ENCODE measurements at places on chromosomes 7 and 10.

- DNase-seq: no peak
Observed at GRCh38 chr10:118259288-118259906, 82.7 kb downstream of the FAM204A start.

DNA sequence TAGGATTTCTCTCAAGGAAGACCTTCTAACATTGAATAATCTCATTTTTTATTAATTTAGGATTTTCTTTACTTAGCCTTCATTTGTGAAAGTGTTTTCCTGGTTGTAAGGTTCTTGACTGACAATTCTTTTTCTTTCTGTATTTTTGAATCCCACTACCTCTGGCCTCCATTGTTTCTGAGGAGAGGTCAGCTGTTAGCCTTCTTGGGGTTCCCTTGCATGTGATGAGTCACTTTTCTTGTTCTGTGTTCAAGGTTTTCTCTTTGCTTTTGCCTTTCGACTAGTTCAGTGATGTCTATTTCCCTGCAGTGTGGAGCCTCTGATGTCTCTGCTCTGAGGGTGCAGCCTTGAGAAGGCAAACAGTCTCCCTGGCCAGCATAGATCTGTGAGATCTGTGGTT is 304.1 kb upstream of the ZNF32 start:
- DNase-seq: no peak

DNA sequence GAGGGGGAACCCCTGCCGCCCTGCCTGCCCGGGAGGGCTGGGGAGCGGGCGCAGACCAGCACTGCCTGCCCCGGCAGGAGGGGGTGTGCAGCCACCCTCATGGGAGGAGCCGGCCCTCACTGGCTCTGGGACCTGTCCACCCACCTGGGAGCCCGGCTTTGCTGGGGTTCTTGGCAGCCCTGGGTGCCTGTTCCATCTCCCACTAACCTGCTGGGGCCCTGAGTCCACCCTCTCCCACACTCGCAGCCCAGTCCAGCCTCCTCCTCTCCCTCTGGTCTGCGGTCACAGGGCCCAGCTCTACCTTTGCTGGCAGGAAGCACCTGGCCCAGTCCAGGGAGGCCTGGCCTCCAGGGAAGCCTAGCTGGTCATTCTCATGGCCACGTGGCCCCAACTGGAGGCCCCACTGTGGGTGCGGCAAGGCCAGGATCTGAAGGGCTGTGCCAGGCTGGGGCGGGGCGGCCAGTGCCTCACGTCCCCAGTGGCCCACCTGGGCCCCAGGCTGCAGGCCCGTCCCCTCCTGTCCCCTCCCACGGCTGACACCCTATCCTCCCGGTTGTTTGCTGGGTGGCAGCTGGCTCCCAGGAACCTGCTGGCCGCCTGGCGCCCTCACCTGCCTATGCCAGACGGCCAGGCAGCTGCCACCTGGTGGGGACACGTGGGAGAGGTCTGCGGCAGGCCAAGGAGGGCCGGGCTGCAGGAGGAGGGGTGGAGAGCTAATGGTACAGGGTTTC is at the start of gene TMEM184A:
Gene TMEM184A (minus strand): TSS at position 393 of the 731 bp plus-strand sequence. CDS start 721 bp downstream, outside the sequence.
- peak; percentile 45 for DNase-seq

- no peak for DNase-seq
Observed at GRCh38 chr10:88437411-88437810, 145.7 kb downstream of the RNLS start.

- DNase-seq: no peak
Observed at GRCh38 chr7:514651-515598, 4.7 kb downstream of the PDGFA start.

DNA sequence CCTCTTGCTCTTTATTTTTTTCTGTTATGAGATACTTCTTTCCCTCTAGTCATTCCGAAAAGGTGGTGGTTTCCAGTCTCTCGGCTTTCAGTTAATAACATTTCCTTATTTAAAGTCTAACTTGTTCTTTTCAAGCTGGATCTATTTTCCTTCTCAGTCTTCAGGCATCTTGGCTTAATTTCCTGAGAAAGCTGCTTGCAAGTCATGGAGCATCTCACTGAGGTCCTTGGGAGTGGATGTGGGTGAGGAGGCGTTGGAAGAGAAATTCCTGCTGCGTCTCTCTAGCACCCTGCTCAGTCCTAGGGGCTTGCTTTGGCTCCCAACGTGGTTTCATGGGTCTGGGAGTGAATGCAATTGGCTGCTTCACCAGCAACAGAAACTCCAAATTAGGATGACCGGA is 210.2 kb upstream of the MKI67 start:
- no peak for DNase-seq

GRCh38 chr7:84248843-84249242 is 54.3 kb upstream of the SEMA3A start:
- no peak for DNase-seq

- no peak for DNase-seq
Observed at GRCh38 chr10:130877126-130877525, 434.4 kb downstream of the TCERG1L start.

- DNase-seq: no peak
Observed at GRCh38 chr10:12800302-12800701, 201.2 kb downstream of the CCDC3 start.

- peak; percentile 55 for DNase-seq
Observed at GRCh38 chr7:123624527-123625183, 23.0 kb downstream of the ASB15 start.

DNA sequence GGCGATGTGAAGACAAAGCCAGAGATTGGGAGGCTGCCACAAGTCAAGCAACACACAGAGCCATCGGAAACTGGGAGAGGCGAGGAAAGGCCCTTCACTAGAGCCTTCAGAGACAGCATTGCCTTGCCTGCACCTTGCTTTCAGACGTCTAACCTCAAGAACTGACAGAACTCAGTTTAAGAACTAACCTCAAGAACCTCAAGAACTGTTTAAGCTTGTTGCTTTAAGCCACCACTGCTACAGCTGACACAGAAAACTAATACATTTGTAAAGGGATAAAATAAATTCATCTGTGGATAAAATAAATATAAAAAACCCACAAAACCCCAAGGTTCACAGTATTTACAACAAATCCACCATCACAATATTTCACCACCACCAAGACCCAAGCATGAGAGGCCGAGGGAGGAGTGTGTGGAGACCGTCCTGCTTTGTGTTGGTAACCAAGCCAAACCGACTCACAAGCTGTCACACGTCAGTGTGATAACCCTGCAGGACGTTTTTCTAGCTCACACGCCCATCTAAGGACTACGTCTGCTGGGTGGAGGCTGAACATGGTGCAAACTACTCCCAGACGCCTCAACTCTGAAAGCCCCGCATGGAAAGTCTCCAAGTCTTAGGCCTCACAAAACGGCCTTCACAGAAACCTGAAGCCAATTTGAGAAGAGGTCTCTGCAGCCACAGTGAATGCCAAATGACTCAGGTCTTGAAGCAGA is 116.8 kb downstream of the ABLIM1 start:
- DNase-seq: peak; percentile 84

- no peak for DNase-seq
Observed at GRCh38 chr7:129561677-129562359, 49.7 kb upstream of the NRF1 start.

GRCh38 chr10:88849234-88849633 is 2.4 kb downstream of the ANKRD22 start:
- DNase-seq: no peak

DNA sequence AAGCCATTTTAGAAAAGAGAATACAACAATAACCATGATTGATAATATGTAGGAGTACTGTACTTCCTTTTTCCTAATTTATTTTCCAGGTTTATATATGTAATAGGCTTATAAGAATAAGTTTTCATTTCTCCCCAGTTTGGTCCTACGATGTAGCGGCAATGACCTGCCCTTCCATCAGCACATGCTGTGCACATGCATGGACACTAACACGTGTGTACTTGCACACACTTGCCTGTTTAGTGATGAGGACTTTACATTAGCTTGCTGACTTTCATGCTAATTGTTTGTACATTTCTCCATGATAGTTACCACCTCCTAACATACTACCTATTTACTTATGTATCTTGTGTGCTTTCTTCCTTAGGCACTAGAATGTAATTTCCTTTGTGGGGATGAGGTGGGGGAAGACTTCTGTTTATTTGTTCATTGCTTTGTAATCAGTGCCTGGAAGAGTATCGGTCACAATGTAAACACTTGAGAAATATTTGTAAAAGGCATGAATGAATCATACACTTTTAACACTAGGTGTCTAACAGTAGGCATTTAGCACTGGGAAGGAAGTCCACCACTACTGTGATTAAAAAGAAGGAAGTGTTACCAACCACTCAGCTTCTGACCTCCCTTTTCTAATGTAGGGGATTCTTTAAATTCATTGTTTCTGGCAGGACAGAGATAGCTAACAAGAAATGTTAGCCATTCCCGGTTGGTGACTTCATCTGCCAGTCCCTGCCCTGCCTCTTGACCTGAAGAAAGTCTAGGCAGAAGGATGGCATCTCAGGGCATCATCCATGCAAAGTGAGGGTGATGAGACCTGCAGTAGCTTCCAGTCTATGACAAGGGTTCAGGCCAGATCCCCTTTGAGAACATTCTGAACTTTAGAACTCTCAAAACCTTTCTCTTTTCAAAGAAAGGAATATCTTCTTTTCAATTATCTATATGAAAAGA is 120.2 kb upstream of the RAB18 start:
- DNase-seq: no peak

DNA sequence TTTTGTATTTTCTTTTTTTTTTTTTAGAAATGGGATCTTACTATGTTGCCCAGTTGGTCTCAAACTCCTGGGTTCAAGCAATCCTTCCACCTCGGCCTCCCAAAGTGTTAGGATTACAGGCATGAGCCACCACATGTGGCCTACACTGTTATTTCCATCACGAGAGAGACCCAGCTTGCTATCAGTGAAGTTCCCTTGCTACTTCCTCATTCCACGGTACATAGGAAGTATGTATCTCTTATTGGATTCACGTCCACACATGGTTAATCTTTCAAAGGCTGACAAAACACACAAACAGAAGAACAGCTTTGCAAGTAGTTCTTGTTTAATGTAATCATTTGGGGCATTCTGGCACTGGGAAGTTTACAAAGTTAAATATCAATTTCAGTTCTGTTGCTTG is 50.9 kb downstream of the DCLRE1A start:
- DNase-seq: no peak

GRCh38 chr7:38335128-38335491 is 61.7 kb upstream of the TARP start:
- DNase-seq: no peak

DNA sequence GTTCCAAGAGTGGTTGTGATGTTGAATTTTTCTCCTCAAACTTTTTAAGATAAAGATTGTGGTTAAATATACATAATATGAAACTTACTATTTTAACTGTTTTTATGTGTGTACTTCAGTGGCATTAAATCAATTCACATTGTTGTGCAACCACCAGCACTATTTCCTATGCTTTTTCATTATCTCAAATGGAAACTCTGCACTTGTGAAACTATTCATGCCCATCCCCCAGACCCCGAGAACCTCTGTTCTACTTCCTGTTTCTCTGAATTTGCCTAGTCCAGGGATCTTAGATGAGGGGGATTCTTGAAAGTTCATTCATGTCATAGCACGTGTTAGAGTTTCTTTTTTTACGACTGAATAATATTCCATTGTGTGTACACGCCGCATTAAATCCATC is 67.0 kb downstream of the WDR37 start:
- DNase-seq: no peak

DNA sequence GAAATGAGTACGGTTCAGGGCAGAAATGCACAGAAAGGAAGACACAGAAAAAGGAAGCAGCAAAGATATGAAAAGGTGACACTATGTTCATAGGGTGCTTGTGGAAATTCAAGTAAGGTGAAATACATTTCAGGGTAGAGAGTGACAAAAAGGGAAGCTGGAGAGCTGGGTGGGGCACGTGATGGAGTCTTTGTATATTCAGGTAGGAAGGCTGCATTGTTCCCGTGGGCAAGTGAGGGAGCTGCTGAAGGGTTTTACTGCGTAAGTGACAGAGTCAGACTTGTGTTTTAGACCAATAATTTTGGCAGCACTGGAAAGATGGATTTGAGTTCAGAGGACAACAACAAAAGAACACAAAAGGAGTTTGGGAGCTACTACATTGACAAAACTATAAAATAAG is 35.3 kb upstream of the ANK3 start:
- DNase-seq: no peak

DNA sequence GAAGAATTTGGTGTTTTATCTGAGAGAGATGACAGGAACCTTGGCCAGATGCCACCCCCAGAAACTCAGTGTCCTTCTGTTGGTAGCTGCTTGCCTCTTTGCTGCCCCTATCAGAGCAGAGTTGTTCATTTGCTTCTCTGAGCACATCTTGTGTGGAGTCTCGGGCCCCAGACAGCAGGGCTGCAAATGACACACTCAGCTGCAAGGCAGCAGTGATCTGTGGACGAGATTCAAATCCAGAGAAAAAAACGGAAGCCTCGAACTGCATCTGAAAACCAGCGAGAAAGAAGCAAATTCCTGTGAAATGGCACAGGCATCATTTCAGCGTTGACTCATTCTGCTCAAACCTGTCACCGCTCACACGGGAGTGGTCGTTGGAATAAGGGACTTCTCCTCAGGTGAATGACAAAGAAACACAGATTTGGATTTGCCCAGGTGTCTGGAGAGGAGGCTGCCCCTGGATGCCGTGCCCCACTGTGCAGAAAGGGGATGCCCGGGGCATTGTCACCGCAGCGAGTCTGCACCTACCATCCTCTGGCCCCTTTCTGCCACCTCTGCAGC is 144.7 kb downstream of the PFKFB3 start:
- DNase-seq: peak; percentile 63

DNA sequence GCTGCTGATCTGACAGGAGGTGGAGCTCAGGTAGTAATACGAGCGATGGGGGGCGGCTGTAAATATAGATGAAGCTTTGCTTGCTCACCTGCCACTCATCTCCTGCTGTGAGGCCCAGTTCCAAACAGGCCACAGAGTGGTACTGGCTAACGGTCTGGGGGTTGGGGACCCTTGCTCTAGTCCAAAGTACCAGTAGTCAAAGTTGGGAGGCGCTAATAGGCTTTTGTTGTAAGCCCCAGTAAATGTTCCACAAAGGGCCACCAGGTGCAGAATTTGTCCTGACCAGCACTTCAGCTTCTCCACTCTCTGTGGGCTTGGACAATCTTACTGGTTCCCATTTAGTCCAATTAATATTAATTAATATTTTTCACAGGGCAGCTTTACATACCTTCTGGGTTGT is 206.6 kb downstream of the ACTR3B start:
- no peak for DNase-seq

DNA sequence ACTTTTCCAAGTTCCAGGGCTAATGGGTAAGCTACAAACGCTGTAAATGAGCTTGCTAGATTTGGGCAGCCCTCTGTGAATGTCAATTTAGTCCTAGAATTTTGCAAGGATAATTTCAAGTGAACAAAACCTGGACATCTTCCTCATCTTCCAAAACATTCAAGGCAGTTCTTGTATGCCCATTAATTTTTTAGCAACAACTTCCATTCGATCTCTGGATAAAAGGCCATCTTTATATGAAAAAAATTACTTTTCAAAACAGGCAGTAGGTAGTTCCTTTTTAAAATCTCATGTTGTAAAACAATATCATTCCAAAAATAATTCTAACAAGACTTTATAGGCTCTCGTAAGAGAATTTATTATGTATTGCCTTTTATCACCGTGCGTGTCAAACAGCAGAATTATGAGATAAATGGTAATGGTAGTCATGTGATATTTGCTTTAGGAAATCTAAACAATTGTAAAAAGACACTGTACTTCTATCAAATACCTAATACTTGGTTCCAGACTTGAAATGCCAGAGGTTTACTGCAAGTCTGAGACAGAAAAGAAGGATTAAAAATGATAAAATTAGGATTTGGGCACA is 143.7 kb upstream of the NRP1 start:
- DNase-seq: no peak
